AG20443 (cell line): ENCODE measurements at places on chromosomes 3 and 15.
A peak's percentile ranks its signal among the peaks of the same experiment; 100 is the strongest.

- DNase-seq, result no peak
Observed at GRCh38 chr3:68239542-68239941, 585.1 kb upstream of the SUCLG2 start.

DNA sequence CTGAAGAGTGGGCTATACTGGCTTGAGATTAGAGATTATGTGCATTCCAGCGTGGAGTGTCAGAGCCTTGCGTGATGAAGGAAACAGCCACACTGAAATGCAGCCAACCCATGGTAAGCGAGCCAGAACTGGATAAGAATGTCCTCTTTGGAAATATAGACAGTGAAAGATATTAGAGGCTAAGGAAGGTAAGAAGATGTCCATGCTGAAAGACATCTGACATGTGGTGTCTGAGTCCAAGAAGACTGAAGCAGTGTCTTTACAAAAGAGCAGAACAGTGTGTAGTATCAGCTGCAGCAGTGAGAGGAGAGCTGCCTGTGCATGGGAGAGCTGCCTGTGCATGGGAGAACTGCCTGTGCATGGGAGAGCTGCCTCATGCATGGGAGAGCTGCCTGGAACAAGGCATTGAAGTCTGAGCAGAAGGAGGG, 672.2 kb downstream of the DIPK2A start:
- peak; percentile 37 for DNase-seq

- DNase-seq, result no peak
Observed at GRCh38 chr15:24924153-24924552, 30.6 kb upstream of the SNRPN start.

DNA sequence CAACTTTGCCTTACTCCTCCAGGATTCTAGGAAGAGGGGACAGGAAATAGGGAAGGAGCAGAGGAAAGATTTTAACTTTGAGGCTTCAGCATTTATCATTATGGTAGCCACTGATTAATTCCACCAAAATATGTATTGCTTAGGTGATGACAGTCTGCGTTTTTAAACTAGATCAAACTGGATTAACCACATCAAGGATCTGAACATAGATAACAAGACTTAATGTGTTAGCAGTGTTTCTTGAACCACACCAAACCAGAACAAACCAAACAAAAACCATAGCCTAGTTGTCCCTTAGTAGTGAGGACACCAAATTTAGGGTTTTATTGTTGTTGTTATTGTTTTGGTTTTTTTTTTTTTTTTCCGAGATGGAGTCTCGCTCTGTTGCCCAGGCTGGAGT, 113.5 kb upstream of the LMOD3 start:
- DNase-seq, result no peak

- no peak for DNase-seq
Observed at GRCh38 chr15:31465083-31465955, 138.7 kb downstream of the KLF13 start.

GRCh38 chr15:36815786-36816185, 236.4 kb downstream of the CDIN1 start:
- no peak for DNase-seq

- peak; percentile 55 for DNase-seq
Observed at GRCh38 chr15:99085413-99086326, 19.2 kb upstream of the SYNM start.

DNA sequence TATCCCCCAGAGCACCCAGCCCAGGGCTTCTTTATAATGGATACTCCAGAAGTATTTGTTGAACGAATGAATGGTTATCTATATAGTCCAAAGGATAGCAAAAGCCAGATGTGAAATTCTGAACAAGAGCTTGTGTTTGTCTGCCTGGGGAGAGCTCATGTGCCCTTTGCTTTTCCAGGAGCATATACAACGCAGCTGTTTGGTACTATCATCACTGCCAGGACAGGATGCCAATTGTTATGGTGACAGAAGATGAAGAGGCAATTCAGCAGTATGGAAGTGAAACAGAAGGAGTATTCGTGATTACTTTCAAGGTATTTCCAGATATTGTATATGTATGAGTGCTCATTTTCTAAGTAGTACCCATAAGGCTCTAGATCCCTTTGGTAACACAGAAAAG, 15.2 kb downstream of the DIS3L start:
- no peak for DNase-seq

DNA sequence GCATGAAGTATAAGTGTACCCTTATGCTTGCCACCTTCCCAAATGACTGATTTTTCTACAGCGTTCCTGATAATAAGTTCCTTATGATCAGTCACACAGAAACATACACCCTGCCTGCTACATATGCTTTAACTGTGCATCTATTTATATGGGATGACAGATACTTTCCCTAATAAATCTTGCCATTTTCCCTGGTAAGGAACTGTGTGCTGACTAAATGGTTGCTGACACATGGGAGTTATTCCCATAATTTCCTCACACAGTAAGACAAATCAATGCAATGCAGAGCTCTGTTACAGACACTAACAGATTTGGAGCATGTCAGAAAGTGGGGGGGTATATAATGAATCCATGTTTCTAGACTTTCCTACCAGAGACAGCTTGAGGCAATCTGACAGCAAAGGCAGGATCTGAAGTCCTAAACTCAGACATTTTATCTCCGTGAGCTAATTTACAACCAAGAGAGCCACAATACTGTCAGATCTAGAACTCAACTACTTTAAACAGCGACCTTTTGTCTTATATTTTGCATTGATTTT, 86.9 kb upstream of the TCF12 start:
- no peak for DNase-seq

GRCh38 chr3:22451501-22451900, 700.5 kb upstream of the ZNF385D start:
- no peak for DNase-seq

- no peak for DNase-seq
Observed at GRCh38 chr3:170914690-170915089, 6.3 kb upstream of the EIF5A2 start.

DNA sequence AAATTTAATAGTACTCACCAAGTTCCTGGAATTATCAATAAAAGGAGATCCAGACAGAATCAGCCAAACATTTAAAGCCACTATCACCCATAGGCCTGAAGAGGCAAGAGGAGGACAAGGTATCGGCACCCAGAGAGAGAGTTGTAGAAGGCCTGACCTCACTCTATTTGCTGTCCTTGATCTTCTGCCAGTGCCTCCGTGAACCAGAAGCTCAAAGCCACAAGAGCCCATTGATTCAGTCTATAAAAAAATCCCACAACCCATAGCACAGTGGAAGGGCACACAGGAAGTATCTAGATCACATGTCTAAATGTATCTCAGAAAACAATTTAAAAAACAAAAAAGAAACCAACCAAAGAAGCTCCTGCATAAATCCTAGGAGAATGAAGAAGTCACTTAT, 68.6 kb upstream of the FAM174B start:
- no peak for DNase-seq

DNA sequence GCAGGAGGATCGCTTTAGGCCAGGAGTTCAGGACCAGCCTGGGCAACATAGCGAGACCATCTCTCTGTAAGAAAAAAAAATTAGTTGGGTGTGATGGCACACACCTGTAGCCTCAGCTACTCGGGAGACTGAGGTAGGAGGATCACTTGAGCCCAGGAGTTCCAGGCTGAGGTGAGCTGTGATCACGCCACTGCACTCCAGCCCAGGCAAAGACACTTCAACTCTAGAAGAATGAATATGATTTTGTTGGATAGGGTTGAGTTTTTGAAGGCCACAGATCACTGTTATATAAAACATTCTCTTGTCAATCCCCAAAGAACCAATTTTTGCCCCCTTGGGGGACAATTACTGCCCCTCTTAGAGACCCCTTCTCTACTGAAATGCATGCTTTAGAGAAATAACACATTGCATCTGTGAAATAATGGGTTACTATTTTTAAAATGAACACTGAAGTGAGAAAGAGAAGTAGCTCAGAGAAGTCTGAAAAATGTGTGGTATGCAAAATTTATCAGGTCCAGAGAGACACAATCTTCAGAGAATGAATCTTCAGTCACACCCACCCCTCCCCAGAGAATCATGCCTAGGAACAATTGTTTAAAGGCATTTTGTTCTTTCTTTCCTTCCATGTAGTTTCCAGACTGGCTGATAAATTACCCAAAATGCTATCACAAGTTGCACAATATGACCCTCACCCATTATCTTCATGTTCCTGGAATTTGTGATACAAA, 42.7 kb downstream of the METTL6 start:
- peak; percentile 49 for DNase-seq

DNA sequence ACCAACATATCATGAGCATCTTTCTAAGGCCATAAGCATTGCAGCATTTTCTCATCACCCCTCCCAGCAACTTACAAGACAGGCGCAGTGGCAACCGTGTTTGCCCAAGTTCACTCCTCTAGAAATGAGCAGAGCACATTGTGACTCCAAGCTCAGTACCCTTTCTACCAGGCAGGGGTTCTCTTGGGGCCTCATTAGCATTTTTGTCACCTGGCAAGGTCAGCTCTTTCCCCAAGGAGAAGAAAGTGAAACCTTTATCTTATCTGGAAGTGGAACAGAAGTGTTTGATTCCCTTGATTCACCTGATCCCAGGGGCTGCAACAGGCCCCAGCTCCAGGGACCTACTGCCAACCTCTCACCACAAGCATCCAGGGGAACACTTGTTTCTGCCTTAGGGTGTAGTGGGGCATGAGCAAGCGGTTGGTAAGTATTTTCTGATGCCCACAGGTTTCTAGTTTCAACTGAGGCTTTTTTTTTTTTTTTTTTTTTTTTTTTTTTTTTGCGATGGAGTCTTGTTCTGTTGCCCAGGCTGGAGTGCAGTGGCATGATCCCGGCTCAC, 44.0 kb upstream of the HERC1 start:
- no peak for DNase-seq

- no peak for DNase-seq
Observed at GRCh38 chr15:31439328-31439727, 112.7 kb downstream of the KLF13 start.
